ENCODE measurements at places on chromosomes 16 and 17.

DNA sequence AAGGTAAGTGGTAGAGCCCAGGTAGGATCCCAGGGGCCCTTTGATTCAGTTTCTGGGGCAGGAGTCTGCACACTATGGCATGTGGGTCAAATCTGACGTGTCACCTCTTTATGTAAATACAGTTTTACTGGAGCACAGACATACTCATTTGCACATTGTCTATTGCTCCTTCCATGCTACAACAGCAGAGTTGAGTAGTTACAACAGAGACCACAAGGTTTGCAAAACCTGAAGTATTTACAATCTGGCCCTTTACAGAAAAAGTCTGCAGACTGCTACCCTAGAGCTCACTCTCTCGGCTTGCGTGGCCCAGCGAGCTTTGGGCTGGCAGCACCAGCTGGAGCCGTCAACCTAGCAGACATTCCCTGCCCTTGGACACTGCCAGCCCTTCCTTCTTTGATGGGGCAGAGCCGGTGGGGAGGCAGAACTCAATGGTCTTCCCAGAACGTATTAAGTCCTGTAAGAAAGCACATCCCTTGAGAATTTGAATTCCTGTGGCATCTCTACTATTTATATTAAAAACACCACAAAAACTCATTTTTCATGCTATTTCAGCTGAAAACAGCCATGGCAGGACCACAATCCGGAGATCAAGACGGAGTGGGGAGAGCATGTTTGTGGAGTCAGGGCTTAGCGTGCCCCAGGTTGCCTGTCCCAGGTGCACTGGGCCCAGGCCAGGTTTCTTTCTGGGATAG, 133.1 kb upstream of the NUDT7 start:
- H3K4me3 ChIP-seq, result no peak overlapping the region
- H3K36me3 ChIP-seq, result no peaks in the 10 kb centered on the region
- DNase-seq, result no peak
- H3K4me1 ChIP-seq, result peaks cover 76% of the 10 kb centered on the region
- no peaks in the 10 kb centered on the region for H3K27me3 ChIP-seq
- no peak overlapping the region for H3K27ac ChIP-seq

DNA sequence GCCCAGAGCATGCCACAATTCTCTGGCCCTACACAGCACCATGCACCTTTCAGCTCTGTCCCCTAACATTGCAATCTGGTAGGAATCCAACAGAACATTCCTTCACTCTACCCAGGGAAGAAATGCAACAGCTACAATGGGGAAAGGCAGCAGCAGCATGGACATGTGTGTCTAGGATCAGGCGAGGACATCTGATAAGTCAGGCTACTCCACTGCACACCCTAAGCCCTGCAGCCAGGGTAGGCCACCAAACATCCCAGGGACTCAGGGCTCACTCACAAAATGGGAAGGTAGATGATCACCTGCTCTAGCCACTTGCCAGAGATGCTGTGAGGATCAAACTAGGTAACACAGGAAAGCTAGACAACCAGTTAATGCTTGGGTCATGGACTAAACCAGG, 5.1 kb downstream of the RANBP10 start:
- H3K27me3 ChIP-seq, result no peaks in the 10 kb centered on the region
- H3K4me3 ChIP-seq, result no peak overlapping the region
- peaks cover 17% of the 10 kb centered on the region for H3K36me3 ChIP-seq
- DNase-seq, result no peak
- no peak overlapping the region for H3K27ac ChIP-seq
- H3K4me1 ChIP-seq, result peaks cover 11% of the 10 kb centered on the region

GRCh38 chr17:59668816-59669215, 38.4 kb downstream of the PTRH2 start:
- H3K4me3 ChIP-seq, result peak overlapping the region; percentile 58
- H3K27me3 ChIP-seq, result no peaks in the 10 kb centered on the region
- H3K27ac ChIP-seq, result peak overlapping the region; percentile 96
- H3K4me1 ChIP-seq, result peaks cover 55% of the 10 kb centered on the region
- DNase-seq, result peak; percentile 94

DNA sequence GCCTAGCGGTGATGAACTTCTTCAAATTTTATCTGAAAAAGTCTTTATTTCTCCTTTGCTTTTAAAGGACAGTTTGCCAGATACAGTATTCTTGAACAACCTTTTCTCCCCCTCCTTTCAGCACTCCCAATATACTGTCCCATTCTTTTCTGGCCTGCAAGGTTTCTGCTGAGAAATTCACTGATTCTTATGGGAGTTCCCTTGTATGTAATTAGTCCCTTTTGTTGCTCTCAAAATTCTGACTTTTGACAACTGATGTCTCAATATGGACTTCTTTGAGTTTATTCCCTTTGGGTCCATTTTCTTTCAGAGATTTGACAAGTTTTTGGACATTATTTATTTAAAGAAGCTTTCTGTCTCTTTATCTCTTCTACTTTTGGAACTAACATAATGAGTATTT, 39.4 kb downstream of the SDR42E1 start:
- no peaks in the 10 kb centered on the region for H3K4me1 ChIP-seq
- no peaks in the 10 kb centered on the region for H3K27me3 ChIP-seq
- no peaks in the 10 kb centered on the region for H3K36me3 ChIP-seq

DNA sequence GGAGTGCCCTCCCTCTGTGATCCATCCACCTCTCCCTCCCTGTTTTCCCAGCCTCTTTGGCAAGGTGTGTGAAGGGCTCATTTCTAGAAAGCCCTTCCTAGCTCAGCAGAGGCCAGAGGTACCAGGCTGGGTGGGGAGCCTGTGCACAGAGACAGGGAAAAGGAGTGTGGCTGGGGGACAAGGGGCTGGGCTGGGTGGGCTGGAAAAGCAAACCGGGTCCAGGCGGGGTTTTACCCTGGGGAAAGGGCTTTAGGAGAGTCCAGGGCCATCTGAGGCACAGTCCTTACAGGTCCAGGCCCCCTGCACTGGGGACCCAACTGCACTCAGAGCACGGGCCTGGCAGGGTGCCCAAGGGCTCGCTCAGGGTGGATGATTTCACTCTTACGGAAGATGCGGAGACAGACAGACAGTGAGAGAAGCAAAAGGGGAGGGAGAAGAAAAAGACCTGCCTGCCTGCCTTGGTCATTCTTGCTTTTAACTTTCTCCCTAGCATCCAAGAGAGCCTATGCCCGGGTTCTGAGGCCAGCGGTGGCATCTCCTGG, 7.0 kb downstream of the CRHR1 start:
- no peaks in the 10 kb centered on the region for H3K4me1 ChIP-seq
- no peak for DNase-seq
- H3K36me3 ChIP-seq, result no peaks in the 10 kb centered on the region
- H3K27me3 ChIP-seq, result peaks cover 40% of the 10 kb centered on the region
- no peak overlapping the region for H3K4me3 ChIP-seq

DNA sequence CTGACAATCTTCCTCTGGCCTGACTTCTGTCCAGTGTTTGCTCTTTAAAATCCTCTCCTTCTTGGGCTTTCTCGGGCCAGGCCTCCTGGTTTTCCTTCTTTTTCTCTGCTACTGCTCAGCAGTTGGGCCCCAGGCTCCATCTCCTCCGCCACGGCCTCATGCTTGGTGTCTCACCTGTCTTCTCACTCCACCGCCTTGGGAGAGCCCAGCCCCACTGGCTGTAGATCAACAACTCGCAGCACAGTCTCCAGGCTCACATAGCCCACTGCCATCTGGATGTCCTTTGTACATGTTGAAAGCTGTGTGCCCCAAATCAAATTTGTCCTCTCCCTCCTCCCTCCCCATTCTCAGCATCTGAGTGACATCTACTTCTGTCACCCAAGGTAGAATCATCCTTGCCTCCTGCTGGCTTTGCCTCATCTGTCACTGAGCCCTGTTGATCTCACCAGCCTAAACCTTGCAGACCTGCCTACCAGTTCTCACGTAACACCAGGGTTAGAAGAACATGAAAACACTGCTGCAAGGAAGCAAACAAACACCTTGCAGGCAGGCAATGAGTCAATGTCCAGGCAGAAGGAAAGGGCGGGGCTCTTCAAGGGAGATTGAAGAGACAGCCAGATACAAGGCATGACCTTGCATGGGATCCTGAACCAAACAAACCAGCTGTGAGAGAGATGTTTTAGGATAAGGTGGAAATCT, 103.2 kb upstream of the SMURF2 start:
- H3K36me3 ChIP-seq, result peaks cover 9% of the 10 kb centered on the region
- peaks cover 4% of the 10 kb centered on the region for H3K4me1 ChIP-seq

GRCh38 chr16:15996432-15997109, 47.2 kb downstream of the ABCC1 start:
- no peak overlapping the region for H3K4me3 ChIP-seq
- no peaks in the 10 kb centered on the region for H3K27me3 ChIP-seq
- peaks cover 50% of the 10 kb centered on the region for H3K4me1 ChIP-seq
- peak; percentile 89 for DNase-seq

DNA sequence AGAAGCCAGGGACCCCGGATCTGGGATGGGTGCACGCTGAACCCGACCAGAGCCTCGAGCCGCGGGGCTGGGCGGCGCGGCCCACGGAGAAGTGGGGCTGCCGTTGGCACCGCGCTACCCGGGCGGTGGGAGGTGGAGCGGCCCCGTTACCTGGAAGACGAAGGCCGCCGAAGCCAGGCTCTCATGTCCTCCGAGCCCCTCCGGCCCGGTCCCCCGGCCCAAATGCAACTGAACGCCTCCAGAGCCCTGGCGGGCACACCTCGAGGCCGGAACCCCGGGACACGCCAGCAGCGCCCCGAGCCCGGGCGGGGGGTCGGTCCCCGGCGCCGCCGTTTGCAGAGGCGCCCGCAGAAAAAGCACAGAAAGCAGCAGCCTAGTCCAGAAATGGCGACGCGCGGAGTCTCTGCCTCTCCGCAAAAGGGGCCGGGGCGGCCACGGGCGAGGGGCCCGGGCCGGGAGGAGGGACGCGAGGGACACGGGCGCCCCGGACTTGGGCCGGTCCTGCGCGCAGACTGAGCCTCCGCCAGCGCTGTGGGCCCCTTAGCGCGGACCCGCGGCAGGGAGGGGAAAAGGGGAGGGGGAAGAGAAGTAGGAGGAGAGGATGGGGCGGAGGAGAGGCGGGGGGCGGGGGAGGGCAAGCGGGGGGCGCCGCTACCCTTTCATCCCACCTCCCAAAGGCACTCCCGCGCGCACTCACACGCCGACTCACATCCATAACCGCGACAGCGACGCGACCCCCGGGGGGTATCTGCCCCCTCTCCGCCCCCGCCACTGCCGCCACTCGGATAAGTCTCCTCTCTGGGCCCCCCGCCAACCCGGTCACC, 1.4 kb downstream of the AXIN2 start:
- H3K4me3 ChIP-seq, result peak overlapping the region; percentile 83
- H3K4me1 ChIP-seq, result peaks cover 12% of the 10 kb centered on the region
- H3K27ac ChIP-seq, result no peak overlapping the region
- H3K36me3 ChIP-seq, result no peaks in the 10 kb centered on the region
- peaks cover 4% of the 10 kb centered on the region for H3K27me3 ChIP-seq

All from endothelial cell of umbilical vein (primary cell).